OCI-LY7 (cell line): ENCODE measurements at places on chromosomes 4 and X. TPM values are rescaled to one million over a fixed set of nuclear protein-coding genes. Genes with fewer than 3 reads are reported as not detected.

Gene MXRA5
- total RNA-seq, result not detected in 2 replicates

Gene GAGE2A
- total RNA-seq, result not detected in 2 replicates

Gene EXOC1L
- not detected in 2 replicates for total RNA-seq

Gene SLC4A4
- total RNA-seq, result not detected in 2 replicates

Gene RGN
- total RNA-seq, result not detected in 2 replicates

DNA sequence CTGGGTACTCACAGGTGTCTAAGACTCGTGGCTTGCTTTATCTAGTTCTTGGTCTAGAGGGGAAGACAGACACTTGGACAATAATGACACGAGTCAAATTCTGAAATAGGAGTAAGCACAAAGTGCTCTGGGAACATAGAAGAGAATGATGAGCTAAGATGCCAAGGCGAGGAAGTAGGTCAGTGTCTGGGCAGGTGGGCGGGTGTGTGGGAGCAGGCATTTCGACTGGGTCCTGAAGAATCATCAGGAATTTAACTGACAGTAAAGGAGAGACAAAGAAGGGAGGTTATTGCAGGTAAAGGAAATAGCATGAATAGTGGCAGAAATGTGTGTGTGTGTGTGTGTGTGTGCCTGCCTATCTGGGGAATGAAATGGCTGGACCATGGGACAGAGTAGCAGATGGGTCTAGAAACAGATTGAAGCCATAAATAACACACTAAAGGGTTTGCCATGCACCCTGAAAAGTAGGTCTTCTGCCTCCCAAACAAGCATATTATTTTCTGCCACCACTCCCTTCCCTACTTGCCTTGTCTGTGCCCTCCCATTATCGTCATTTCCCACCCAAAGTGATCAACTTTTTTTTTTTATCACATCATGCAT lies 58.4 kb upstream of the SLC25A43 start:
- DNase-seq, result no peak

GRCh38 chr4:54940996-54941865 lies 184.2 kb downstream of the KDR start:
- DNase-seq, result peak; percentile 11

GRCh38 chrX:64975491-64975890 lies 759 bp downstream of the ZC4H2 start:
- peak; percentile 49 for DNase-seq

- no peak for DNase-seq
These were observed 24.1 kb downstream of the FAM47E start for GRCh38 chr4:76275486-76276124.

GRCh38 chrX:110167952-110168451 lies 149.9 kb downstream of the AMMECR1 start:
- peak; percentile 39 for DNase-seq

- no peak for DNase-seq
These were observed 22.8 kb downstream of the REELD1 start for GRCh38 chr4:146237092-146237491.

DNA sequence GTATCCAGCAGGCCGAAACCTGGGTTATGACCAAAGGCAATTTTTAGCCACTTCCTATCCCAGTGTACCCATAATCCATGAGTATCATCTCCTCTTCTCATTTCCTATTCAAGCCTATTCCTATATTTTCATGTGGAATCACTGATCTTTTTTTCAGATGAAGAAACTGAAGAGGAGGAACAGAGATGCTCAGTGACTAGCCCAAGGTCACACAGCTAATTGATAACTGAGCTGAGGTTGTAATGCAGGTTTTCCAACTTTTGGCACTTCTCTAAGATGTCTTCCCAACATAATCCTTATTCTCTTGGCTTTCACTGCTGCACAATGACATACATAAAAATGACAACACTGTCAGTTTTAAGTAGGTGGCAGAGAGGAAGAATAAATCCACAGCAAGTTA lies 15.3 kb downstream of the GRIA3 start:
- DNase-seq, result no peak

GRCh38 chr4:10611673-10612072 lies 72.9 kb downstream of the CLNK start:
- no peak for DNase-seq

DNA sequence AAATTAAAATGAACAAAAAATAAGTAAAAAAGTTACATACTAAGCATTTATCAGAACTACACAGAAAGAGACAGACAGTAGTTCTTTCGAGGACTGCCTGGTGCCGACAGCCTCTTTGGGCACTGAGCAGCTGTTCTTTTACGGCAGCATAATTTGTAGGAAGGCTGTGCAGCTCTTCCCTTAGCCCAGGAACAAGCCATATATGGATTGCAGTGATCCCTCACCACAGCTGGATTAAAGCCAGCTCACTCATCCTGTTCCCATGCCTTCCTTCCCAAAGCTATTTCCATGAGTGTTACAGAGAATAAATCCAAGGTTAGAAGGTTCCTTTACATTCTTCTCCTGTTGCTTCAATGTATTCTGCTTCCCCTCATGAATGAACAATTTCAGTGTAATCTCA lies 71.7 kb downstream of the DDX60L start:
- no peak for DNase-seq

DNA sequence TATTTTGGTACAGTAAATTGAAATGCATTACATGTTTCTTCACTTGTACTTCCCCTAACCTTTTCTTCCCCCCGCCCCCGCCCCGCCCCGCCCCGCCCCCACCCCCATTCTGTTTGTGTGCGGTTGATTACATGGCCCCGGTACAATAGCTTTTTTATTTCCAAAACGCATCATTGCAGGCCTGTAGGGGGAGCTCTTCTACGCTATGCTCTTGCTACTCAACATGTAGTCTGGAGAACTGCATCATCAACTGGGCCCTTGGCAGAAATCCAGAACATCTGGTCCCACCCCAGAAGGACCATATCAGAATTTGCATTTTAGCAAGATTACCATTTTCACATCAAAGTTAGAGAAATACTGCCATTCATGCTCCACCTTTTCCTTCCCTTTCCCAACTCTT lies 333.3 kb upstream of the DDX53 start:
- DNase-seq, result peak; percentile 13

DNA sequence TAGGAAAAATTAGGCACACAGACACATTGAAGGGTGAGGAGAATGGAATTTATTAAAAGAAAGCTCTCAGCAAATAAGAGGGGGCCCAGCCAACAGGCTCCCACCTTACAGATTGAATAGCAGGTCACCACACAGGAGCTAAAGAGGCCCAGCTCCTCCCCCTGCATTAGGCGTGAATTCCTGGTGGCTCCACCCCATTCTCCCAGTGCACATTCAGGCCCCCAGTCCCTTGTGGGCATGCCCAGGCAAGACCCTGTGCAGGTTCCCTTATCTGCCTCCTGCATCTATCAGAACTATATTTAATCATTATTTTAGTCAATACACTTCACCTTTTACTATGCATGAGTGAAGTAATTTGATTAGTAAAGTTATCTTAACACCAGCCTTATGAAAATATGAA lies 856.3 kb upstream of the NDST4 start:
- no peak for DNase-seq

DNA sequence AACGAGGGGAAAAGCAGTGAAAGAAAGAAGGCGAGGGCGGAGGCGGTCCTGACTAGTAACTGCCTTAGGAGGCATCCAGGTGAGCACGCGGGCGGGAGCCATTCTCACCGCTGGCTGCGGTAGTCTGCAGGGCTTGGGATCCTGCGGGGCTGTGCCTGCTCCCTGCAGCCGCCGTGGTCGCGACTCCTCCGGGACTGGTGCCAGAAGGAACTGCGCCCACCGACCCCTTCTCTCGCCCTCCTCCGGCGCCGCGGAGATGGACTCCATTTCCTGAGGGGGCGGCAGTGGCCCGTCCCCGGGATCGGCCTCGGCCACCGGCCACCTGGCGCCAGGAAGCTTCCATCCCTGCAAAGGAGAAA lies 543 bp downstream of the NFXL1 start:
- DNase-seq, result peak; percentile 49
